Chondrocyte (in vitro differentiated cells): ENCODE measurements at places on chromosomes 3 and 15.

GRCh38 chr3:172023915-172024314 is 15.5 kb upstream of the FNDC3B start:
- DNase-seq: no peak

- no peak for DNase-seq
Measured at GRCh38 chr3:89628856-89629670, 521.6 kb downstream of the EPHA3 start.

DNA sequence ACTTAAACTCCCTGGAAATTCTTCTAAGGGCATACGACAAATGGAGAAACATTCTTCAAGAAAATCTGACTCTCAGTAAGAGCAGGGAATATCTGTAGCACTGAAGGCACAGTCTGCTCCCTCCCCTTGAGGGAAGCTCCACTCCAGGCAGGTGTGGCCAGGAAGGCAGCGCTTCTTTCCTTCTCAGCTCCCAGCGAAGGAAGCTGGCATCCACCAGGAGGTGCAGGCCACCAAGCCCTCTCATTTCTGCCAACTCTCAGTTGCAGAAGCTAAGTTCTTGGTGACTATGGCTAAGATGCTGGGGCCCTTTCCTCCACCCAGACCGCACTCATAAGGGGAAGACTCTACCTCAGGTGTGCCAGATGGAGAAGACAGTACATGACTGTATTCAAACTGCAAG is 37.7 kb upstream of the SLC41A3 start:
- DNase-seq: no peak

GRCh38 chr3:43346978-43347749 is 60.8 kb downstream of the SNRK start:
- no peak for DNase-seq
